ENCODE measurements at places on chromosomes 1 and 21.

DNA sequence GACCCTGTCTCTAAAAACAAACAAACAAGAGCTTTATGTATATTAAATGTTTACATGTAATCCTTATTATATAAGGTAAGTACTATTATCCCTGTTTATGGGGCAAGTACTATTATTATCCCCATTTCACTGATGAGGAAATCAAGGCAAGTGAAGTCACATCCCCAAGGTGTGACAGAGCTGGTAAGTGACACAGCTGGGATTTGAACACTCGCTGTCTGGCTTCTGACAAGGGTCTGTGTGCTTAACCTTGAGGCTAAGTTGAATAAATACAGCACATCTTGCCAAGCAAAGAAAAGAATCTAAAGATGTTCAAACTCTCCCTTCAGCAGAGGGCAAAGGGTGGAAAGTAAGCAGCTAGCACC, 167.9 kb upstream of the IRF2BP2 start:
- no peak for DNase-seq

DNA sequence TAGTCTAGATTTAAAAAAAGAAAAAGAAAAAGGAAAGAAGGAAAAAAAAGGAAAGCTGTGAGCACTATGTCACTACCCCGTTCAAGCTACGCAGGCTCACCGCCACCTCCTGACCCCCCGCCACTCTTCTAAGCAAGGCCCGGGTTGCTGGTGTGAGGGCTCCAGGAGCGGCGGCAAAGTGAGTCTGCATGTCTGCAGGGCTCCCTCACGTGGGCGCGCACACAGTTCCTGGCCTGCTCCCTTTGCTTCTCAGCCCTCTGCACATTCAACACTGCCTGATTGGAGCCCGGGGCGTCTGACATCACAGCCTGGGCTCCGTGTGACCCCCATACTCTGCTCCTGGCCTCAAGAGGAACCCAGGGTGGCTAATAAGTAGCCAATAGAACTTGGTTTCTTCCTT, 81.4 kb upstream of the TLR5 start:
- DNase-seq = peak; percentile 77

DNA sequence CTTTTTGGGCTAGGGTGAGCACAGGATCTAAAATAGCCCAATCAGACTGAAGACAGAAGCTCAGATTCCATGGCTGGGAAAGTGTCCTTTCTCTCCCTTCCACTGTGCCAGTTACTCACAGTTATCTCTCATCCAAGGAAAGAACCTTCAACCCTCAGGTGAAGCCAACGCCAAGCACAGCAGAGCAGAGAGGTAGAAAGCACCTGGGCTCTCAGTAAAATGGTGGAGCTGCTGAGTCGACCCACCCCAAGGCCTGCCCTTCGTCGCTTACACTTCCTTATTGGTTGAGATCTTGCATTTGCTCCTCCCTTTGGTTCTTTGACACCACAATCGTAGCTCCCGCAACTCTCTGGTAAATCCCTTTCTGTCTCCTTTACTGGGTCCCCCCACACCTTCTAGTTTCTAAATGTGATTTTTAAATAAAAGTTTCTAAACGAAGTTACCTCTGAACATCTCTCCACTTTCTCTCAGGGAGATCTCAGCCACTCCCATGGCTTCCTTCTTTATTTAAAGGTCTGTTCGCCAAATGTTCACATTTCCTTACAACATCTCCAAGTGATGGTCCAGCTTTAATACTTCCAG, 27.5 kb upstream of the SLC30A1 start:
- DNase-seq = no peak

DNA sequence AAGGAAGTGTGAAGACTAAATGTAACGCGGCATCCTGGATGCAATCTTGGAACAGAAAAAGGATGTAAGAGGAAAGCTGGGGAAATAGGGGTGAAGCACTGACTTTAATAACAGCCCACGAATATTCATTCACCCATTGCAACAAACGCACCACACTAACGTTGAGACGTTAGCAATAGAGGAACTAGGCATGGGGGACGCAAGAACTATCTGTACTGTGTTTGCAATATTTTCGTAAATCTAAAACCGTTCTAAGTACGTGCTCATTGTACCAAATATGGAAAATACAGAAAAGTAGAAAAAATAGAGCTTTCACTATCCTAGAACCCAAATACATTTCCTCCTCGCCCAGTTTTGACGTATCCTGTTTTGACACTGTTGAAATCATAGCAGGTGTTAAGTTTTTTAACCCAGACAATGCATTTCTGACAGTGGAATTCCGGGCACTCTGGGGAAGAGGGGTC, 3.9 kb downstream of the LAPTM5 start:
- no peak for DNase-seq

GRCh38 chr1:22237433-22238093, 94.7 kb upstream of the WNT4 start:
- DNase-seq = no peak

DNA sequence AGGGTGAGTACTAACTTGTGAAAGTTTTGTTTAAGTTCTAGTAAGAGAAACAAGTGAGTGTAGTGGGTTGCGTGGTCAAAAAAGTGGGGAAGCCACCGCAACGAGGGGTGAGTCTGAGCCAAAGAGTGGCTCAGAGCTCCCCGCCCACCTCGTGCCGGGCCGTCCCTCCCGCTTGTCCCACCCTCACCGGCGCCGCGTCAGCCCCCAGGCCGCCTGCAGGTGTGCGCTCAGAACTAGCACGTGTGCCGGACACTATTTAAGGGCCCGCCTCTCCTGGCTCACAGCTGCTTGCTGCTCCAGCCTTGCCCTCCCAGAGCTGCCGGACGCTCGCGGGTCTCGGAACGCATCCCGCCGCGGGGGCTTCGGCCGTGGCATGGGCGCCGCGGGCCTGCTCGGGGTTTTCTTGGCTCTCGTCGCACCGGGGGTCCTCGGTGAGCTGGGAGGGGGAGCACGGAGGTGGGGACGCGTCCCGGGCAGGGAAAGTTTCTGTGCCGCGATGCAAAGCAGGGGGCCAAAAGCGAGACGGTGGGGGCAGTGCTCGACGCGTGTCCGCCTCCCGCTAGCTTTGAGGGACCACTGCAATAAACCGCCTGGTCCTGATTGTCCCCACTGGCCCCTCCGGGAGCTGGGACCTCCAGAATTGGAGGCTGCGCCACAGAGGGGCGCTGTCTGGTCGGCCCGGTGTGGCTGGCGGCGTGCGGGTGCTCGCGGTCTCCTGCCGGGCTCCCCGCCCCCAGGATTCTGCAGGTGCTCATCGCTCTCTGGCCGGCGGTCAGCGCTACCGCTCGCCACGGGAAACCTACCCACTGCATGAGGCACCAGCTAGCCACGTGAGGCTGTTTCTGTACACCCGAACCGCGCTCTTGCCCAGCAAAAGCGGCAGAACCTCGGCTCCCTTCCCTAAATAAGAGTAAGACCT, at the start of gene CR2:
Gene CR2 (plus strand): TSS at position 283 of the 919 bp plus-strand sequence. CDS start 91 bp downstream, at position 374.
- DNase-seq = no peak

DNA sequence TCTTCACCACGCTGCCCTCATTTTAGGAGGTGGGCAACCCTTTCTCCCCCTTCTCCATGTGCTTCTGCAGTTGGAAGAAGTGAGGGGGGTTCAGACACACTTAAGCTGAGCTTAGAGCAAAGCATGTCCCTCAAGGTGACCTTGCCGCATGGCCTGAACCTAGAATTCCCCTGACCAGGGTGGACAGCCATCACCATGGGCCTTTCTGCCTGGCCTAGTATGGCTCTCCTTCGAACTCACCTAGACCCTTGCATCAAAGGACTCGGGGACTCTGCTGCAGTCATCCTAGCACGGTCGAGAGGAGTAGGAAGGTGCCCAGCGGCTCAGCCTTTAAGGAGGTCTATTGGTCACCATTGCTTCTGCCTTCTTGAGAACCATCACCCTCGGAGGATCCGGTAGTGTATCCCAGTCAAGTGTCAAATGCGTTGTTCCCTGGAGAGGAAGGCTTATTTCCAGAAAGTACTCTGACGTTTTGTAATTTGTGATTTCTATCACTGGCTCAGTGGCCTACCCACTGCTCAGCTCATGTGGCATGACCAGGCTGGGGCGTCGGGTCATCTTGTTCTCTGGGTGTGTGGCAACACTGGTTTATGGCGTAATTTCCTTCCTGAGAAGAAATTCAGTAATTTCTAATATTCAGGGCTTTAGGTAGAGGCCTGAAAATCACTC, at the start of gene KCNE1:
Gene KCNE1 (minus strand): TSS at position 424 of the 669 bp plus-strand sequence. CDS start 62,576 bp downstream, outside the sequence.
- DNase-seq = no peak

- no peak for DNase-seq
Observed at GRCh38 chr1:37673920-37674319, 18.4 kb upstream of the CDCA8 start.

GRCh38 chr1:232813760-232814159, 8.5 kb downstream of the MAP10 start:
- no peak for DNase-seq

- no peak for DNase-seq
Observed at GRCh38 chr21:36751383-36751782, 52.5 kb downstream of the SIM2 start.

DNA sequence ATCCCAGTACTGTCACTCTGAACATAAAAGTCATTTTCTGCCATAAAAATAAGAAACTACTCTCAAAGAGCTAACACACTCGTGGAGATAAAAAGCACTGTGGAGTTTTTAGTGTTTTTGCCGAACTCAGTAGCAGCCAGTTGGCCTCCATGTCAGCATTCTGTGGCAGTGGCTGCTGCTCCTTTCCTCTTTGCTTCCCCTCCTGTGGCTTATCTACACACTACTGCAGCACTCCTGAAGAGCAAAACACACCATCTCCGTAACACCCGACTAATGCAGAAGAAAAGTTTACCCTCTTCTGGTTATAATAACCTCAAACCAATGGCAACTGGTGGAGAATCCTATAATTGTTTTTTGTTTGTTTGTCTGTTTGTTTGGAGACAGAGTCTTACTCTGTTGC, 44.9 kb downstream of the RAB3GAP2 start:
- no peak for DNase-seq

- DNase-seq = peak; percentile 49
Observed at GRCh38 chr1:167440776-167441175, 77.6 kb downstream of the CD247 start.

GRCh38 chr1:50710099-50710498, 250.0 kb downstream of the FAF1 start:
- no peak for DNase-seq

- DNase-seq = peak; percentile 6
Observed at GRCh38 chr1:93804412-93804811, 74.6 kb downstream of the DNTTIP2 start.

- no peak for DNase-seq
Observed at GRCh38 chr1:48969971-48970370, 193.3 kb upstream of the BEND5 start.

DNA sequence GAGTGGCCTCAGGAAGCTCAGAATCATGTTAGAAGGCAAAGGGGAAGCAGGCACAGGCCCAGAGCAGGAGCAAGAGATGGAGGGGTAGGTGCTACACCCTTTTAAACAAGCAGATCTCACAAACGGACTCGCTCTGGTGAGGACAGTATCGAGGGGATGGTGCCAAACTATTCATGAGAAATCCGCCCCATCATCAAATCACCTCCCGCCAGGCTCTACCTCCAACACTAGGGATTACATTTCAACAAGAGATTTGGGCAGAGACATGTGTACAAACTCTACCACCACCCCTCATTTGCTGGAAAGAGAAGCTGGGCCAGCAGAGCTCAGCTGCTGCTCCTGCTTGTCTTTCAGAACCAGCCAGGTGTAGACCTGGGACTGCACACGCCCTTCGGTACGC, 32.9 kb downstream of the MIS18A start:
- DNase-seq = peak; percentile 57

DNA sequence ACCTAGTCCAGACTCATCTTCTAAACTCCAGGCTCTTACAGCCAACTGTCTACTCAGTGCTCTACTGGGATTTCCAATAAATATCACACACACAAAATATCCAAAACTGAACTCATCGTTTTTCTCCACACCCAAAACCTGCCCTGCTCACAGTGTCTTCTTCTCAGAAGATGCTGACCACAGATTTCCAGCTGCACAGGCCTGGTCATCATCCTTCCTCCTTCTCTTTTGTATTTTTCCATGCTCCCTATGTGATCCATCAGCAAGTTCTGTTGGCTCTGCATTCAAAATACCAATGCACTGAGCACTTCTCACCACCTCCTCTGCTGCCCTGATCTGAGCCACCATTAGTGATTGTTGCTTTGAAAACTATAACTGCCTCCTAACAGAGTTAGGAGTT, 159.5 kb upstream of the KAZN start:
- no peak for DNase-seq

DNA sequence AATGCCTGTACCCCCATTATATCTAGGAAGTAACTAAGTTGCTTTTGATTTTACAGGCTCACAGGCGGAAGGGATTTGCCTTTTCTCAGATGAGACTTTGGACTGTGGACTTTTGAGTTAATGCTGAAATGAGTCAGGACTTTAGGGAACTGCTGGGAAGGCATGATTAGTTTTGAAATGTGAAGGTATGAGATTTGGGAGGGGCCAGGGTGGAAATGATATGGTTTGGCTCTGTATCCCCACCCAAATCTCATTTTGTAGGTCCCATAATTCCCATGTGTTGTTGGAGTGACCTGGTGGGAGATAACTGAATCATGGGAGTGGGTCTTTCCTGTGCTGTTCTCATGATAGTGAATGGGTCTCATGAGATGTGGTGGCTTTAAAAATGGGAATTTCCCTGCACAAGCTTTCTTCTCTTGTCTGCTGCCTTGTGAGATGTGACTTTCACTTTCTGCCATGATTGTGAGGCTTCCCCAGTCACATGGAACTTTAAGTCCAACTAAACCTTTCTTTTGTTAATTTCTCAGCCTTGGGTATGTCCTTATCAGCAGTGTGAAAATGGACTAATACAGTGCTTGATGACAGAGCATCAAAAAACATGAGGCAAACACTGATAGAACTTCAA, 1119.5 kb downstream of the PLA2G4A start:
- no peak for DNase-seq

DNA sequence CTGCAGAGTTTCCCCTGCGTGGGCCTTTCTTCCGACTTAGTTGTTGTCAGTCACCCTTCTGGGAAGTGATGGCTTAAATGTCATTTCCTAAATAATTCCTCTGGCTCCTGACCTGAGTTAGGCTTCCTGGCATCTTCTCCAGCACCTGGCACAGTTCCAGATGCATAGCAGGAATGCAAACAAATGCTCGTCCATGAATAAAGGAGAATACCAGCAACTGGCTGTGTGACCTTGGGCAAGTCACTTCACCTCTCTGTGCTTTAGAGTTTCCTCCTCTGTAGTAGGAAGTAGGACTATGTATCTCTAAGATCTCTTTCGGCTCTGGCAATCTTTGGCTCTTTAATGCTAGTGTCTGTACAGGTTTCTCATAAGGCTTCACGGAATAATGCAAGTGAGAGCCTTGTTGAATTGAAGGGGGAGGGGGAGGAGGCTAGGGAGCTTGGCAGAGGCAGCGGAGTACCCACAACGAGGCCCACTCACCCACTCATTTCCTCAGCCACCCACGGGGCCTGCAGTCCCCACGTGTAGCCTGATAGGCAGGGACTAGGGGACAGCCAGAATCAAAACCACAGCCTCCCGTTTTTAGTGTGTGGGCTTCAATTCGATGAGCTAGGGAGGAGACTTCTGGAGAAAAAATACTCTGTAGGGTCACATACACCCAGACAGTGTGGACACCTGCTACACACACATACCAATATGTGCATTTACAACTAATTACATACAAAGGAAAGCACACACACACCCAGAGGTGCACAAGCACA, 48.1 kb downstream of the TENT5C start:
- no peak for DNase-seq

DNA sequence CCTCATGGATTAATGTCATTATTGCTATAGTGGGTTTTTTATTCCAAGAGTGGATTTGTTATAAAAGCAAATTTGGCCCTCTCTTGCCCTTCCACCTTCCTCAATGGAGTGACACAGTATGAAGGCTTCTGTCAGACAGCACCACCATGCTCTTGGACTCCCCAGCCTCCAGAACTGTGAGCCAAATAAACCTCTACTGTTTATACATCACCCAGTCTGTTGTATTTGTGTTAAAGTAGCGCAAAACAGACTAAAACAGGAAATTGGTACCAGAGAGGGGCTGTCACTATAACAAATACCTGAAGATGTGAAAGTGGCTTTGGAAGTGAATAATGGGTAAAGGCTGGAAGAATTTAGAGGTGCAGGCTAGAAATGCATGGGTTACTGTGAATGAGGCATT, 38.0 kb upstream of the DMRTB1 start:
- DNase-seq = peak; percentile 21

Data from osteocyte (in vitro differentiated cells).